ENCODE measurements at places on chromosomes 2 and 18.

DNA sequence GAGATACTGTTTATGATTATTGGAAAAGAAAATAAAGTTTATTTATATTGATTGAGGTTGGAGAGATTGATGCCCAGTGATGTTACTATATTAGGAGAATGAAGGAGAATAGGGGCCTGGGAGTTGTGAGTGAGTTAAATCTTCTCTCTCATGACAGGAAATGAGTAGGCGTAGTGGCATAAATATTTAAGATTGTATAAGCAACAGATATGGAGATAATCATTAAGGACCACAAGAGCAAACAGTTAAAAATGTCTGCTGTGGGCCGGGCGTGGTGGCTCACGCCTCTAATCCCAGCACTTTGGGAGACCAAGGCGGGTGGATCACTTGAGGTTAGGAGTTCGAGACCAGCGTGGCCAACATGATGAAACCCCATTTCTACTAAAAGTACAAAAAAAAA lies 62.7 kb downstream of the PTRHD1 start:
- no peak for DNase-seq

DNA sequence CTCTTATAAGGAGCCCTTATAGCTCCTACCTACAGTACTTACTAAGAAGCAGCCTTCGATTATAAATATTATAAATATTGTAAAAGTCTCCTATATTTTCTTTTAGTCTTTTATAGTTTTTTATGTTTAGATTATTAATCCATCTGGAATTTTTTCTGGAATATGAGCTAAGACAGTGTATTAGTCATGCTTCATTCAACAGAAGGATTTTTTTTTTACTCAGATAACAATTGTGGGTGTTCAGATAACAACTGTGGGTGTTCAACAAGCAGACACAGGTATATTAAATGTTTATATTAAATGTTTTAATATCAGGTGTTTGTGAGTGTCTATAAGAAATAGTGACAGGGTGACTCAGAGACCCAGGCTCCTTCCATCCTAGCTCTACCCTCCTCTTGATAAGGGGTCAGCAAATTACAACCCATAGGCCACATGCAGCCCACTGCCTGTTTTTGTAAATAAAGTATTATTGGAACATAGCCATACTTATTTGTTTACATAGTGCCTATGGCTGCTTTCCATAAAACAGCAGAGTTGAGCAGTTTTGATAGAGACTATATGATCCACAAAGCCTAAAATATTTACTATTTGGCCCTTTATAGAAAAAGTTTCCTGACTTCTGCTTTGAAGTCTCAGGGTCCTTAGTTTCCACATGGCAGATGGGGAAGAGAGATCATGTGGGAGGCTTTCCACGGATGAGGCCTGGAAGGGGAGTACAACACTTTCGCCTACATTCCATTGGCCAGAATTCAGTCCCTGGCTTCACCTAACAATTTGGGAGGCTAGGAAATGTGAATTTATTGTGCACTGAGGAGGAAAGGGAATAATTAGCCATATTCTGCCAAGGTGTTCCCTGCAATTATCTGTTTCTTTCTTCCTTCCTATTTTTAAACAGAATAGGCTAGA lies 4.3 kb upstream of the SPATS2L start:
- DNase-seq: no peak

- DNase-seq: no peak
Measured at GRCh38 chr2:91442246-91442905, 2750.9 kb downstream of the RPIA start.

- no peak for DNase-seq
Measured at GRCh38 chr2:182031956-182032355, 46.3 kb downstream of the PPP1R1C start.

DNA sequence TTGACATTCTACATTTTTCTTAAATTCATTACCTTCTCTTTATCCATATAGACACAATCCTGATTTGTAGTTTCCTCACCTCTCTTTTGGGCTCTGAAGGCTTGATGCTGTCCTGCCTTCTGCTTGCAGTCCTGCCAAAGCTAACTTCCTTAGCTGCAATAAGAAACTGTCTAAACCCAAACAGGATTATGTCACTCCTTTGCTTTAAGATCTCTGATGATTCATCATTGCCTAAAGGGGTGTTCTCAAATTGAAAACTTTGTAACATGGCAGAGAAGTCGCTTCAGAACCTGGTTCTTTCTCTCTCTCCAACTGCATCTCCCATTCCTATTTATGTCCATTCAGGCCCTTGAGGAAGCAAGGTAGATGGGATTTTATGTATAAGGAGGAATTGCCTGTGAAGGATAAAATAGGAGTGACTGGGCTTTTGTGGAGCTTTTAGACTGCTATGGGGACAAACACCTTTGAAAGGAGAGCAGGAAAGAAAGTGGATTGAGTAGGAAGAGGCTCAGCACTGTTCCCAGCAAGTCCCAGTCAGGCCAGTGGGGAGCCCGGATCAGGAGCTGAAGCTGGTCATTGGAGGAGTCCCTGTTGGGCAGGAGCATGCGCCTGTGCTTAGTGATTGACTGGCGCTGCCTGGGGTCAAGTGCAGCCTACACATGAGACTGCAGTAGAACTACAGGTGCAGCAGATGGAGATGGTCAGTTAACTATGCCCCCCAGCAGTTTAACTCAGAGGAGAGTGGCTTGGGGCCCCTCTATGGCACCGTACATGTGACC lies 390.6 kb downstream of the CTNNA2 start:
- DNase-seq: no peak

- no peak for DNase-seq
Measured at GRCh38 chr18:79626905-79627749, 52.5 kb upstream of the CTDP1 start.

- DNase-seq: no peak
Measured at GRCh38 chr18:916562-916961, 11.9 kb downstream of the ADCYAP1 start.

DNA sequence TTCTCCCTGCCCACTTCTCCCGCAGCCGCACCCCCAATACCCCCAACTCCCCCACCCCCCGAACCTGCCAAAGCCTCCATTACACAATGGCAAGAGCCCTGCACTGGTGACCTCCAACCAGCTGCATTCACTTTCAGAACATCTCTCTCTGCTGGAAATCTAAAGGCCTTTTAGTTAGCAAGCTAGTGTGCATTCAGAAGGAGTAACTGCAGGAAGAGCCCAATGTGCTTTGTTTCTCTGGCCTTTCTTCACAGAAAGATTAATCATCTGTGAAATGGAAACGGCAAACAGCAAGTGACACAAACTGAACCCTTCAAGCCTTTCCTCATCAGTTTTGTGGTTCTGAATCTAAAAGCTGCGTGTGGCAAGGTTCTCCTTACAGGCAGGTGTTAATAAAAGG lies 124.2 kb downstream of the OLA1 start:
- DNase-seq: no peak

DNA sequence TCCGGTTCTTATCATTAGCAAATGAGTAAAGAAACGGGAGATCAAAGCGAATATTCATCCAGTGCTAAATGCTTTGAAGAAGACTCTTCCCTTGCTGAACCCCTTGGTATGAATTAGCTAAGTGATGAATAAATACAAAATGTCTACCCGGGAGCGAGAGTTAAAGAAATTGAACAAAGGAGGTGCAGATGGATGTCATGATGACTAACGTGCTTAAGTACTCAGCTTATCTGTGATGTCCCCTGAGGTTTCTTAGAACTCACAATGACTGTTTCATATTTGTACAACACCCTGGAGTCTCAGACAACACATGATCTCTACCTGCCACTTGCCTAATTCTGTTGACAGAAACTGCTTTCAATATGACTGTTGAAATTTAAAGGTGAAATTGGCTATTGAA lies 148.5 kb downstream of the TMEM200C start:
- DNase-seq: no peak

- no peak for DNase-seq
Measured at GRCh38 chr18:5720132-5720531, 175.2 kb downstream of the TMEM200C start.

DNA sequence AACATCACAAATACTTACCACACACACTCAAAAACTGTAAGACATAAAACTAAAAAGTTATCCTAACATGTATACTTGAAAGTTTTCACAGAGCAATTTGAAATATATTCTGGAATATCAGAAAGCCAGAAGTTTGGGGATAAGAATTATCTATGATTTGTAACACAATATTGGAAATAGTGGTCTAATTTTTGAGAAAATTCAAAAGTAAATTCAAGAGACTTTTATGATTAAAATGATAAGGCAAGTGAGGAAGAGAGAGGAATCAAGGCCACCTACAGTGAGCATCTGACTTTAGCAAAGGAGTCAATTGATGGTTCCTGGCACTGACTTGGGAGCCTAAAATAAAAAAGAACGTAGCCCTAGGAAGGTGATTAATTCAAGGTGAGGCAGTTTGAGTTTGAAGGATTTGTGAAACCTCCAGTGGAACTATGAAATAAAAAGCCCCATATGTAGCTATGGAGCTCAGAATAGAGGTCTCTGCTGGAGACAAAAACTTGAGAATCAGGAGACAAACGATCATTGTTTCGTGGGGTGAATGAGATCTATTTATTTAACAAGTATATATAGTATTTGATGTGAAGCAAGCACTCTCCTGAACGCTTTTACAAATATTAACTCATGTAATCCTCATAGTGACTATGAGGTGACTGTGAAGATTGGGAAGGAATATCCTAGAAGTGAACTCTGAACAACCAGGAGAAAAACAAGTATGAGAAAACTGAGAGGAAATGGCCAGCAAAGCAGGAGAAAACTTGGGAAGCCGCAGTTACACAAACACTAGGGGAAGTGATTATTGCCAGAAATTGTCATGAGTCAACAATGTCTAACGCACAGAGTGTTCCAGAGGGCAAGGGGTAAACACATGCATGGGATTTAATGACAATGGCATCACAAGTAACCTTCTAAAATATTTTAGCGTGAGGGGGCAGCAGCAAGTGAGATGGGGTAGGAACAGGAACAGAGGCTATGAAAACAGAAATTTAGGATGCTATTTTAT lies 12.8 kb downstream of the TFPI start:
- no peak for DNase-seq

GRCh38 chr18:8249811-8250210 lies 359.4 kb upstream of the RAB12 start:
- DNase-seq: no peak

GRCh38 chr2:36069074-36069473 lies 286.5 kb upstream of the CRIM1 start:
- DNase-seq: no peak

DNA sequence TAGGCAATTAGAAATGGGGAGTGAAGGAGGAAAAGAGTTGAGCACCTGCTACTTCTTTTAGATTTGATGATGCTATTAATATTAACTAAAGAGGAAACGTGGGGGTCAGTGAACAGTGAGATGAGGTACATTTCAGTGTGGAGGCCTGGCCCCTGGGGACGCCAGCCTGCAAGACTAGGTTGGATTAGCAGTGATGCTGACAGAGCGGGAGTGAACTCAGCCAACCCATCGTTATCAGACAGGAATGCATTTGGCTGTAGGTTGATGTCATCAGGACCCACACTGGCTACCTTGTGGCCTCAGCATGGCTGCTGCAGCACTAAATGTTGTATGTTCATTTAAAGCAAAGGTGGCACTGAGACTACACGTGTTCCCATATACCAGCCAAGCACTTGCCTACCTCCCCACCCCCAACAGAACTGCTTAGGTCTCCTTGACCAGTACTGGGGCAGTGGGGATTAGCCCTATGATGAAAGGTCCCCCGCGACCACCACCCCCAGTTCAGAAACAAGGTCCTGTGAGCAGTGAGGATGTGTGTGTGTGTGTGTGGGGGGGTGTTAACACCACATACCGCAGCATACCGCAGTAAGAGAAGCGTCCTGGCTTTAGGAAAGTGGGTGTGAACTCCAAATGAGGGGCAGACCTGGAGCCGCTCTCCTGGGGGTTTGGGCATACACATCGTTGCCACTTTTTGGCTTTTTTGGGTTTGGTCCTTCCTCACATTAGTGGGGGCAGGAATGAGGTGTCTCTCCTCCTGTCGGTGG lies 26.0 kb downstream of the DGKD start:
- no peak for DNase-seq
